ENCODE measurements at places on chromosomes 2 and 18.

DNA sequence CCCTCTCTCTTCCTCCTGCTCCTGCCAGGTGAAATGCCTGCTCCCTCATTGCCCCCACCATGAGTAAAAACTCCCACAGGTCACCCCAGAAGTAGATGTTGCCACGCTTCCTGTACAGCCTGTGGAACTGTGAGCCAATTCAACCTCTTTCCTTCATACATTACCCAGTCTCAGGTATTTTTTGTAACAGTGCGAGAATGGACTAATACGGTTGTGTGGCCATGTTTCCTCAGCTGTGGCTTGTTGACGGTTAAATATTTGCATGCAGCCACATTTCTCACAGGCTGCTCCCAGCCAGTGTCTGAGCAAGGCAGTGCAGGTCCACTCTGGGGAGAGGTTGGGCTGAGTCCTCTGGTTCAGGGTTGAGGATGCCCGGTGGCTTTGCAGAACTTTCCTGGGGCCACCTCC lies 27.8 kb upstream of the COPS8 start:
- DNase-seq, result no peak

- DNase-seq, result peak; percentile 51
Measured at GRCh38 chr2:120680136-120680761, 55.4 kb upstream of the GLI2 start.

DNA sequence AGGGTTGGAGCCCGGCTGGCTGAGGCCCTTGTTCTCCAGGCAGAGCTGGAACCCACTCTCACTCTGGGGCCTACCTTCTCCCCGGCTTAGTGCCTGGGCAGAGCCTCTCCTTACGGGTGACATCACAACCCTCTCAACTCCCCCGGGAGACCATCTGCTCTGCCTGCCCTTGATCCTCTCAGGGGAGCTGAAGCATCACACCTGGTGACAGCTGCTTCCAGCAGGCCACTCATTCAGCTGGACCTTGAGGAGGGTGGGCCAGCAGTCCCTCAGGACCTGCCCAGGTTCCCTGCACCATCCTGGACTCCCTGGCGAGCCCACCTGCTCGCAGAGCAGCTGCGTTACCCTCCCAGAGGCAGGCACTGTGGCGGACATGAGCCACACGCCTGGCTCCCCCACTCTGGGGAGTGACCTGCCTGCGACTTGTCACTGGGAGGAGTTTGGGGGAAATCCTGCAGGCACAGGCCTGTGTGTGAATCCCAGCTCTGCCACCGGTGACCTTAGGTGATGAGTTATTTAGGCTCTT lies 13.1 kb downstream of the HS6ST1 start:
- DNase-seq, result no peak

GRCh38 chr2:108632332-108633160 lies 86.7 kb upstream of the RANBP2 start:
- no peak for DNase-seq

- no peak for DNase-seq
Measured at GRCh38 chr2:155975734-155976133, 356.8 kb downstream of the NR4A2 start.

GRCh38 chr2:240512666-240513535 lies 44.9 kb downstream of the ANKMY1 start:
- DNase-seq, result no peak

DNA sequence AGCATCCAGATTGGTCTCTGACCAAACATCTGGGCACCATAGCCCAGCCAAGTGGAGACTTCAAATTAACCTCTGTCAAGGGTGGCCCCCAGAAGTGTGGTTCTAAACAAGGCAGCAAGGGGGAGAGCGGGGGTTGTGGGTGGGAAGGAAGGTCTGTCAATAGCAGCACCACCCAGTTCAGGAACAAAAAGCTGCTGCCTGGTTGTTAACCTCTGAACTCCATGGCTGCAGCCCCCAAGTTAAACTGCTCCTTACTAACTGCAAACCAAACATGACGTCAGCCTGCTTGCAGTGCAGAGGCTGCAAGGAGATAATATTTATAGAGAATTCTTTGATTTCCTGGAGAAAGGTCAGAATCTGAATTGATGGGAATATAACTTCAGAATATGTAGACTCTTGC lies 76.5 kb downstream of the ARL4C start:
- no peak for DNase-seq
